Renal cortex interstitium (tissue), 15 donors: ENCODE measurements at places on chromosomes 13 and 19. TPM values are rescaled to one million over a fixed set of nuclear protein-coding genes. Genes with fewer than 3 reads are reported as not detected.

SLC6A16 gene
- 2.5 TPM for polyA plus RNA-seq

DNA sequence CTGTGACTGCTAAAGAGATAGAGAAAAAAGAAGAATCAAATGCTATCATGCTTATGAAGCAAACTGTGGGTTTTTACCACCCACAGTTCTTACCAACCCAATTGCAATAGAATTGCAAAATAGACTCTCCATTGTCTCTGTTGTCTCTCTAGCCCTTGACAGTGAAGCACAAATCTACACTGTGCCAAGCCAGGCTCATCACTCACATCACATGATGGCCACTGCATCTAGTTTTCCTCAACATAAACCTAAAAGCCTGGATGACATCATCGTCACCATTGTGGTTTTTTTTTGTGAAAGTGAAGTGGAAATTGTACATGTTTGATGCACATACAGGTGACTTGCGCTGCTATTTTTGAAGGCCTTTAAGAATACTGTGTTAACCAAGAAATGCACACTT lies 56.1 kb downstream of the KL start:
- no peak for DNase-seq

- DNase-seq = no peak
Observed at GRCh38 chr19:50850738-50851137, 4.0 kb upstream of the KLK3 start.

GDF15 gene
- 2.2 TPM for polyA plus RNA-seq

- no peak for DNase-seq
Observed at GRCh38 chr19:44657211-44657921, 13.7 kb downstream of the PVR start.
